ENCODE measurements at places on chromosomes 3 and 15.

- no peak for DNase-seq
Observed at GRCh38 chr3:70517124-70517890, 204.9 kb upstream of the MDFIC2 start.

DNA sequence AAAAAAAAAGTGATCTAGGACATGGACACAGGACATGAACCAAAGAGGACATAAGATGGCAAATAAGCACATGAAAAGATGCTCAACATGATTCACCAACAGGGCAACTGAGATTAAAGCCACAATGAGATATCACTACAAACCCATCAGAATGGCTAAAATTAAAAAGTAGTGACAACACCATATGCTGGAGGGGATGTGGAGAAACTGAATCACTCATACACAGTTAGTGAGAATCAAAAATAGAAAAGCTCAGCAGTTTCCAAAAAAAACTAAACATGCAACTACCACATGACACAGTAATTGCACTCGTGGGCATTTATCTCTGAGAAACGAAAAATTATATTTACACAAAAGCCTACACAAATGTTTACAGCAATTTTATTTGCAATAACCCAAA, 27.9 kb upstream of the ACKR4 start:
- DNase-seq = no peak

GRCh38 chr3:94927175-94927574, 864.3 kb downstream of the NSUN3 start:
- no peak for DNase-seq

DNA sequence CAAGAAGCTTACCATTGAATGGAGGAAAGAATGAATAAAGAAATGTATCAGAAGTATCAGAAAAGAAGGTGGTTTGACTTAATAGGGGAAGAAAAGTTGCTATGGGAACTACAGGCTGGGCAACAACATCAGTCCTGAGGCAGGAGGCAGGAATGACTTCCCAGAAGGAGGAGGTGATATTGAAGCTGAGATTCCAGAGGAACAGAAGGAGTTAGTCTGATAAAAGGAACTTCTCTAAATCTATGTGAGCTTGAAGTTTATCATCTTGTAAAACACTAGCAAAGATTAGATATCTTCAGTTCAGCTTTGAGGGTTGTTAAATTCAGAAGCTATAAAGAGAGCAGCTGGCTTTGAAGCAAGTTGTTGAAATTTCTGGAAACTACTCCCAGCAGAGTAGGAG, 213.3 kb upstream of the THRB start:
- no peak for DNase-seq

GRCh38 chr3:140777631-140778233, 99.9 kb downstream of the TRIM42 start:
- DNase-seq = no peak

- no peak for DNase-seq
Observed at GRCh38 chr3:48364840-48365239, 7.2 kb upstream of the FBXW12 start.

DNA sequence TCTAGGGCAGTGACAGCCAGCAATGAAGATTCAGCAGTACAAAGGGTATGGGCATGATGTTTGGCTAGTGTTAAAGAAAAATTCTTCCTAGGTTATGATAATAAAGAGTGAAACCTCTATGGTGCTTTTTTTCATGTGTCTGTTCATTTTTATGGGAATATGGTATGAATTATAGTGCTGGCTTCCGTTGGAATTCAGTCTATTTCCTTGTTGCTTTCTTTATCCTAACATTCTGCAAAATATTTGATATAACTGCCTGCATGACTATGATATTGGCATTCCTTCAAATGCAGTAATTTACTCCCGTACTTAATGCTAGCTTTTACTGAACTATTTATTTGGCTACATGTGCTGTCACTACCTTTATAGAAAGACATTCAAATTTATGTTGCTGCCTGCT, 57.6 kb upstream of the ATP11B start:
- DNase-seq = no peak

DNA sequence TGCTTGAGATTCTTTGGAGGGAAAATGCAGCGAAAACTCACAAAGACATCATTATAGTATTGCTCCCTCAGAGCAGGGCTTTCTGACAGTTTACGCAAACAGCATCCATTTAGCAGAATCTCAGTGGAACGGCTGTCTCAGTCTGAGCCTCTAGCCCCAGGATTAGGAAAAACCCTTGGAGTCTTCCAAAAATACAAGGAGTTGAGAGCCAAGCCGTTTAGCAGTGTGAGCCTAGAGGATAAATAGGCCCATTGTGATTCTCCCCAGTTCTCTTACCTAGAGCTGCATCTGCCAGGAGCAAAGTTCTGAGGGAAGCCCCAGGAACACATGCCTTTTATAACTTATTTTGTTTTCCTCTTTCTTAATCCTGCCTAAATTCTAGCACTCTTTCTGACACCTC, 359.6 kb downstream of the NTRK3 start:
- DNase-seq = no peak

- peak; percentile 26 for DNase-seq
Observed at GRCh38 chr3:42961633-42962032, 17.5 kb upstream of the GASK1A start.

- no peak for DNase-seq
Observed at GRCh38 chr15:48940508-48940907, 23.2 kb downstream of the SHC4 start.

Data from CD4-positive, alpha-beta T cell treated with Interleukin-6 at 100 ng/mL for 8 hours (primary cell).